ENCODE measurements at places on chromosomes 4 and X. TPM values are rescaled to one million over a fixed set of nuclear protein-coding genes. Genes with fewer than 3 reads are reported as not detected.
A peak's percentile ranks its signal among the peaks of the same experiment; 100 is the strongest.

- DNase-seq = no peak
Measured at GRCh38 chr4:138205531-138206233, 36.5 kb downstream of the SLC7A11 start.

DNA sequence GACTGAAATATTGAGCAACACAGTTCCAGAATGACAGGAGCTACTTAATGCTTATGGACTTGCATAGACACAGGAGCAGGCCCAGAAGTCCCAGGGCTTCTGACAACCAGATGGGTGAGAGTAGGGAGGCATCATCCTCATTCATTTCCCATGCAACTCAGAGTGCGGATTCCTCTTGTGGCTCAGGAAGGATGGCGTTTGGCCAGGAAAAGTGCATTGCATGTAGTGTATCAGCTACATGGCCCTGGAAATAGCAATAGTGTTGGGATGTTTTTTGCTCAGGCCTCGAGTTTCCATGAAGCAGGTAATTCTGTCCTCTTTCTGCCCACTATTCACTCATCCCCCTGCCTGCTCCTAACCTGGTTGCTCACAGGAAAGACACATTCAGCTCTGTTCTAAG is 136.6 kb downstream of the PDGFRA start:
- DNase-seq = peak; percentile 12

- no peak for DNase-seq
Measured at GRCh38 chr4:38954727-38955126, 77.5 kb downstream of the TMEM156 start.

Gene SNX12
- 54.7 TPM for total RNA-seq

Gene P2RY4
- total RNA-seq = 0.48 TPM

Gene PDLIM3
- 361 TPM for total RNA-seq

Gene TCEAL2
- not detected for total RNA-seq

Gene NMU
- total RNA-seq = not detected
